ENCODE measurements at places on chromosomes 12 and 14. TPM values are rescaled to one million over a fixed set of nuclear protein-coding genes. Genes with fewer than 3 reads are reported as not detected.
A peak's percentile ranks its signal among the peaks of the same experiment; 100 is the strongest.

Gene KRT4
- not detected for total RNA-seq

Gene OASL
- not detected for total RNA-seq

DNA sequence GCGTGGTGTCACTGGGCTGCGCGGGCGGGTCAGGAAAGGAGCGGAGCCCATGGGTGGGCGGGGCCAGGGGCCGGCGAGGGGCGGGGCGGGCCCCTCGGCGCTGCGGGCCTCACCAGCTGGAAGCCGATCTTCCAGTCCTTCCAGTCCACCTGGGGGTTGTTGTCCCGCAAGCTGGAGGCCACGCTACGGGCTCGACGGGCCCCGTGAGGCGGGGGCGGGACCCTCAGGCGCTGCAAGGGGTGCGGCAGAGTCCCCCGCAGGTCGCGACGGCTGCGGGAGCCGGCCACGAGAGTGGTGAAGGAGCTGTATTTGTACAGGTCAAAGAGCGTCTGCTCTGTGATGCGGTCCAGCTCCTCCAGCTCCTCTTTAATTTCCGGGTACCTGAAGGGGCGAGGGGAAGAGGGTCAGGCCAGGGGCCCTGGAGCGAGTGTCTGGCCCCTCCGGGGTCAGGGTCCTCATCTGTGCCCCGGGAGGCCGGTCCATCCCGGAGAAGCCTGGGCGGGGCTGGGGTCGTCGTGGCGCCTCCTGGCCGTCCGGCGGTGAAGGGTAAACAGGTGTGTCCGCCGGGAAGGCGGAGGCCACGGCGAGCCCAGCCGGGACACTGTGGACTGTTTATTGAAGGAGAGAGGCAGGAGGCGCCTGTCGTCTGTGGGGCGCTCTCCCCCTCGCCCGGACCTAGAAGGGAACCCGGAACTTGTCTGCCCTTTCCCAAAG, 11.9 kb downstream of the SCNN1A start:
- H3K36me3 ChIP-seq = peaks cover 19% of the 10 kb centered on the region
- peak; percentile 82 for DNase-seq
- peak overlapping the region; percentile 27 for H3K4me3 ChIP-seq
- peaks cover 3% of the 10 kb centered on the region for H3K4me1 ChIP-seq
- H3K27ac ChIP-seq = 0 out of 2 replicates have a peak overlapping the region, but pooled peaks have one; percentile 2
- H3K27me3 ChIP-seq = no peaks in the 10 kb centered on the region

DNA sequence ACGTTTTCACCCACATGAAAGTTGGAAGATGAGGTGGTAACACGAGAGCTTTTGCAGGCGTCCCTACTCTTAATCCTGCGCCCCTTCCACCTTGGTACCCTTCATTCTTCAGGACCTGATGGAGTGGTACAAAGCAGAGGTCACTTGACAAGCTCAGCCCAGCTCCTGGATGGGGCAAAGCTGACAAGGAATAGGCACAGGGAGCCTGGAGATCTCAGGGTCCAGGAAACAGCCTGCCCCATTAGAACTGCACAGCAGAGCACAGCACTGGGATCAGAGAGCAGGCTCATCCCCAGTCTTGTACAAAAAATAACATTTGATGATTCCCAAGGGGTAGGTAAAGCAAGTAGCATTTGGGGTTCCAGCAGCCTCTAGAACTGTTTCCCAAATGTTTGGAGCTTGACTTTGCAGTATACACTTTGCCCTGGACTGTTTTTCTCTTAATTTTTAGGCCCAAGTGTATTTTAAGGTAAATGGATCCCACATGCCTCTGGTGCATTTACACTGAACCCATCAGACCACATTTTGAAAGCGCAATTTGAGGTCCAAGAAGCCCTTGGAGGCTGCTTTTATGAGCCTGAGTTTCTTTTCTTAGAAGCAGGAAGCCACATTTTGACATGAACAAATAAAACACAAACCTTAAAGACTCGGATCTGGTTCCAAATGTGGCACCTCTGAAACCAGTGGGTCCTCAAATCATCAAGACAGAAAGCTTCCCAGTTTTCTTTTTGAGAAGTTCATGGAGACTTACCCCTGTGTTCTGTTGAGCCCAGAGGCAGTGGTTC, 633 bp downstream of the TC2N start:
- H3K36me3 ChIP-seq = no peaks in the 10 kb centered on the region
- no peaks in the 10 kb centered on the region for H3K4me1 ChIP-seq
- no peak for DNase-seq
- no peak overlapping the region for H3K27ac ChIP-seq

GRCh38 chr14:55047301-55048053, 4.0 kb upstream of the MAPK1IP1L start:
- DNase-seq = no peak
- no peak overlapping the region for H3K4me3 ChIP-seq
- no peak overlapping the region for H3K27ac ChIP-seq
- no peaks in the 10 kb centered on the region for H3K4me1 ChIP-seq

- H3K4me1 ChIP-seq = peaks cover 6% of the 10 kb centered on the region
- H3K27me3 ChIP-seq = no peaks in the 10 kb centered on the region
- no peak overlapping the region for H3K4me3 ChIP-seq
- no peaks in the 10 kb centered on the region for H3K36me3 ChIP-seq
- DNase-seq = no peak
- no peak overlapping the region for H3K27ac ChIP-seq
Observed at GRCh38 chr12:44960423-44960822, 84.3 kb upstream of the NELL2 start.

DNA sequence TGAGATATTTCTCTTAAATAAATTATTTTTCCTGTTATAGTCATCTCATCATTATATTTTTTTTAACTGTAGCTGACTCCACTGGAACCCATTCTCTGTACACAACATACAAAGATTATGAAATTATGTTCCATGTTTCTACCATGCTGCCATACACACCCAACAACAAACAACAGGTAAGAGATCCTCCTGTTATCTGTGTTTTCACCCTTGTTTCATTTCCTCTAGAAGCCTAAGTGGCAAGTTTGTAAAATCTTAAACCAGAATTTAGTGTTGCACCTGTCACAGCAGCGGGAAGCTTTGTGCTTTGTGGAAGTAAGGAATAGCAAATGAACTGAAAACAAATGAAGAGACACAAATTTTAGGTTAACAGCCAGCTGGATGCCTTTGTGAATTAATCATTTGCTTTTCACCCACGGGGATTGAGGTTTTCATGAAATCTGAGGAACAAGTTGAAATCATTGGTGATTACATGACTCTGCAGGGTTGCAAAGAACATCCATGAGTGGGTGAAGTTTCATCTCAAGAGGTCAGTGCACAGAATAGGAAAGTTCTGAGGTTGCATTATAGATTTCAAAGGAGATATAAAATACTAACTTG, 273.9 kb upstream of the RGS6 start:
- H3K27ac ChIP-seq = no peak overlapping the region
- no peak overlapping the region for H3K4me3 ChIP-seq
- H3K4me1 ChIP-seq = peaks cover 7% of the 10 kb centered on the region
- no peaks in the 10 kb centered on the region for H3K27me3 ChIP-seq

GRCh38 chr14:102819176-102819628, 42.0 kb downstream of the TRAF3 start:
- peaks cover 10% of the 10 kb centered on the region for H3K4me1 ChIP-seq
- H3K36me3 ChIP-seq = no peaks in the 10 kb centered on the region
- no peak overlapping the region for H3K4me3 ChIP-seq
- DNase-seq = no peak
- no peaks in the 10 kb centered on the region for H3K27me3 ChIP-seq

DNA sequence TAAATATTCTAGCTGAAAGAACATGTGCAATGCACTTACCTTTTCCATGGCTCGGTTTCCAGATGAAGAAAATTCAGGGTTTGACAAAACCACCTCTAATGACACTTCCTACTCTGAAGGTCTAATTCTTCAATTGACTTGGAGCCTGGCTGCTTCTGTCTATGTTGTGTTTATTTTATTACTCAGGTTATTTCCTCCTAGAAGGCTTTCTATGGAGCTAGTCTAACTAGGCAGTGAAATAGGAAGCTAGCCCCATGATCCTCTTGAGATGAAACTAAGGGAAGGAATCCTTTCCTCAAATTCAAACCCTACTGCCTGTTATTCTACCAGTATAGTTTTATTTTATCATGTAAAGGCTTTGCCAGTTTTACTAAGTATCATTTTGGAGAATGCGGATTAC, 20.9 kb upstream of the IFNG-AS1 start:
- H3K36me3 ChIP-seq = no peaks in the 10 kb centered on the region
- H3K27ac ChIP-seq = no peak overlapping the region
- H3K4me3 ChIP-seq = no peak overlapping the region

- H3K27ac ChIP-seq = no peak overlapping the region
- H3K36me3 ChIP-seq = 0 out of 2 replicates have a peak, but pooled peaks cover 3% of the 10 kb centered on the region
- H3K27me3 ChIP-seq = peaks cover 58% of the 10 kb centered on the region
Observed at GRCh38 chr12:27974735-27975221, 2.2 kb upstream of the PTHLH start.

GRCh38 chr14:30309405-30309804, 249.6 kb upstream of the G2E3 start:
- H3K4me1 ChIP-seq = no peaks in the 10 kb centered on the region
- H3K36me3 ChIP-seq = no peaks in the 10 kb centered on the region

DNA sequence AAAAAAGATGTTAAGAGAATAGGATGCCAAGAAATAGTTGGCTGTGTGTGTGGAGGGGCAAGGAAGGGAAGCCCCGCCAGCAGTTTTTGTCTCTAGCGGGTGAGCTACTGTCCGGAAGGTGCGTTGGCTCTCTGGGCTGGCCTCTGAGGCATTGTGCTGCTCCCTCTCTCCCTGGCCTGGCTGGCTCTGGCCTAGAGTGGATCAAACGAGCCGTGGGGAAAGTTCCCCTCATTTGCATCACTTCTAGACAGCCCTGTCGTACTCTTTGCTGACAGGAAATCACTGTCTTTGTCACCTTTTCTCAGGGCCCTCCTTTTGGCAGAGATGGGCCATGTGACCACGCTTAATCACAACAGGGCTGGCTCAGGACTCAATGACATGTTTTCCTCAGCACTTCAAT, 236.1 kb upstream of the NPAS3 start:
- H3K4me1 ChIP-seq = no peaks in the 10 kb centered on the region
- H3K36me3 ChIP-seq = no peaks in the 10 kb centered on the region
- H3K27ac ChIP-seq = no peak overlapping the region
- no peaks in the 10 kb centered on the region for H3K27me3 ChIP-seq
- H3K4me3 ChIP-seq = no peak overlapping the region
